ENCODE measurements at places on chromosomes 2 and 18.

DNA sequence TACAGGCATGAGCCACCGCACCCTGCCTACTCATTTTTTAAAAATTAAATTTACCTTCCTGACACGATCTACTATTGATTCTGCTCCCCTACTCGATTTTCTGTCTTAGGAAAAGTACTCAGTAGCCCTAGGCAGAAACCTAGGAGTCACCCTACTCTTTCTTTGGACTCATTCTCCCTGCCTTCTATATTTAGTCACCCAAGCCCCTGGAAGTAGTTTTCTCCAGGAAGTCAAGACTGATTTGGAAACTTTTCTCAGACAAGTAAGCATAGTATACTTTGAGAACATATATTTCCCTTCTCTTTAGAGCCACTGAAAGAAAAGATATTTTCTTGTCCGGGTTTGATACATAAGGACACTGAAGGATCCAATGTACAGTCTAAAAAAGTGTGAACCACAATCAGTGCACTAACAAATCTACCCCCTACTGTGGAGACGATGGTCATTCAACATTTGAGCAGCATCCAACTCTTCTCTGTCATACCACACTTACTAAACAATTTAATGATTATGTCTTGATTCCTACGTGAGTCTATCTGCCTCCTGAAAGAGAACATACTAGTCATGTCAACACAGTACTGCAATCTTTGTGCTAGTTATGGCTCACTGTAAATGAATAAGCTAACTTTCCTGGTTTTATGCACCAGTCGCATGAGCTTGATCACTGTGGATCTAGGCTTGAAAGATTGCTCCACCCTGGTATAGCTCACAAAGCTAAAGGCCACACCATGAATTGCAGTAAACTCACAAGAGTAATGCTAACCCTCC lies 19.8 kb downstream of the YWHAQ start:
- DNase-seq = no peak

- DNase-seq = no peak
Observed at GRCh38 chr2:85861650-85862049, 27.1 kb downstream of the ST3GAL5 start.

- DNase-seq = no peak
Observed at GRCh38 chr18:574865-575645, 5.1 kb upstream of the CETN1 start.

DNA sequence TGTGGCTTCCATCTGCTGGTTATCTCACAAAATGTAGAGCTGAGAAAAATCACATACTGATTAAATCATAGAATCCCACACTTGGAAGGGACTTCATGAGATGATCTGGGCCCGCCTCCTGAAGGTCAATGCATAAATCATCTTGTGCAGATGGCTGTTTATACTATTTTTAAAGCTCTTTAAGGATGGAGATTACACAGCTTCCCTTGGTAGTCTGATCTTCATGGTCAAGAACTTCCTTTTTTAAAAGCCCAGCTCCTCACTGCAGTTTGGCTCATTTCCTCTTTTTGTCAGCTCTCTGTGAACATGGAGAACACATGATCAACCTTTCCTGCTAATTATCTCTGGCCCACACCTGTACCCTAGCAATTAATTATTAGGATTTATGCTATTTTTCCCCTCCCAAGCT lies 25.9 kb downstream of the GCG start:
- no peak for DNase-seq

DNA sequence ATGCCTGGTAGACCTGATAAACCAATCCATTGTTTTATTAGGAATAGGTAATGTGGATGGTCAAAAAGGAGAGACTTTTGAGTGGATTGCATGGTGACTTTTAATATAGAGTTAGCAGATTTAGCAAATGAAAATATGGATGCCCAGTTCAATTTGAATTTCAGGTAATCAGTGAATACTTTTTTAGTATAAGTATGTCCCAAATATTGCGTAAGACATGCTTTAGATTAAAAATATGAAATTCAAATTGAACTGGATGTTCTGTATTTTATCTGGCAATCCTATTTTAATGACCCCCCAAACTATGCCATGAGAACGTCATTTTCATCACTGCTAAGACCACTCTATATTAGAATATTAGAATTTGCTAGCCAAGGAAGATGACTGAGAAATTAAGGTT lies 30.3 kb upstream of the TNP1 start:
- DNase-seq = no peak

DNA sequence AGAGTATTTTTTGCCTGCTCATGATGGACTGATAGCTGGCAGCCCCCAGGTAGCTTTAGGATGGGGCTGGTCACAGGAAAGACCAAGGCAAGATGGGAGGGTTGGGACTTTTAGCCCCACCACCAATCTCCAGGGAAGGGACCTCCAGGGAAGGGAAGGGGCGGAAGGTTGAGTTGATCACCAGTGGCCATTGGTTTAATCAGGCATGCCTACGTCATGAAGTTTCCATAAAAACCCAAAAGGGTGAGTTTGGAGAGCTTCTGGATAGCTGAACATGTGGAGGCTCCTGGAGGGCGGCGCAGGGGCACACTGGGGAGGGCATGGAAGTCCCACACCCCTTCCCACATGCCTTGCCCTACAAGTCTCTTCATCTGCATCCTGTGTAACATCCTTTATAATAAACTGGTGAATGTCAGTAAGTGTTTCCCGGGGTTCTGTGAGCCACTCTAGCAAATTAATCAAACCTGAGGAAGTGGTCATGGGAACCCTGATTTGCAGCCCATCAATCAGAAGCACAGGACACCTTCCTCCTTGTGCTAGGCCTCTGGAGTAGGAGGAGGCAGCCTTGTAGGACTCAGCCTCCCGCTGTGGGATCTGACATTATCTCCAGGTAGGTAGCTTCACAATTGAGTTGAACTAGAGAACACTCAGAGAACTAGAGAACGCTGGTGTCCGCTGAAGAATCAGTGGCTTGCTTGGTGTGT lies 30.3 kb downstream of the RAB31 start:
- DNase-seq = no peak

DNA sequence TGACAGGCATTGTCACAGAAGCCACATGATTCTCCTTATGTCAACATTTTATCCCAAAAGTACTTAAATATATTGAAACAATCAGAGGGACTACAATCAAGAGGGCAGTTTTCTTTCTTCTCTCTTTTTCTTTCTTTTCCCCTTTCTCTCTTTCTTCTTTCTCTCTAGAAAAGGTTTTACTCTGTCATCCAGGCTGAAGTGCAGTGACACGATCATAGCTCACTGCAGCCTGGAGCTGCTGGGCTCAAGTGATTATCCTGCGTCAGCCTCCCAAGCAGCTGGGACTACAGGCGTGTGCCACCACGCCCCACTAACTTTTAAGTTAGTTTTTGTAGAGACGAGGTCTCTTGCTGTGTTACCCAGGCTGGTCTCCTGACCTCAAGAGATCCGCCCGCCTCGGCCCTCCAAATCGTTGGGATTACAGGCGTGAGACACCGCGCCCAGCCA lies 1.0 kb upstream of the PRKD3 start:
- DNase-seq = no peak

DNA sequence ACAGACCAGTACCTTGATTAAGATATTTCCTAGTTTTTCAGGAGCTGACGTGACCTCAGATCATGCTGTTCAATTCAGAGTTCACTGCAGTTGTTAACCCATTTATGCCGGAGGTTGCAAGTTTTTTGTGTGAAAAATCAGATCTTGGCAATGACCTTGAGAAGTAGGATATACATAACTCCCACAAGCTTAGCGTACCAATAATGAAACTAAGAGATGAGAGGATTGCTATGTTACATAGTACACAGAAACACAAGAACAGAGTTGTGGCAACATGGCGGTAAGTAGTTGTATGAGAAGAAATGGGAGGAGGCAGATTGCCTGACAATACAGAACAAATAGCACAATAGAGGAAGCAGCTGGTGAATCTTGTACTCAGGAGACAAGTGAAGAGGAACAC lies 39.1 kb downstream of the PPIG start:
- no peak for DNase-seq

DNA sequence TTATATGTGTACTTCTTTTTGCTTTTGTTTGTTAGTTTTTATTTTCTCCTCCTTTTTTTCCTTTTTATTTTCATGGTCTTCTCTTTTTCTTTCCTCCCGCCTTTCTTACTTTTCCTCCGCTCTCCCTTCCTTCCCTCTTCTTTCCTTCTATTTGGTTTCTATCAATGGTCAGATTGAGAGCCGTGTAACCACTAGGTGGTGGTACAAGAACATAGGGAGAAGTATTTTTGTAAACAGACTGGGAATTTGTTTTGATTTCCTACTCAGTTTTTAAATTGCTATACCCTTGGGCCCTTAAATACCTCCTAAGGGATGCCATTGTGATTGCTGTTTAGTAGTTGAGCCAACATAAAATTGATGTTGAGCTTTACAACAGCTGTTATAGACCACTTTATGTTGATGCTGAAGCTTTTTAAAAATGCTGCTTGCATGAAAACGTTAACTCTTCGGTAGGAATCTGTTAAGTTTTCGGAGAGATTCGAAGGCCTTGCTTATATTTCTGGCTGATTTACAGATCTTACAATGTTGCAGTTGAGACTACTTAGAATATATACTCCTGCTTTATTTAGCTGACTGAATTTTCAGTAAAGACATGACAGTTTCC lies 124.2 kb downstream of the UBE2E3 start:
- peak; percentile 48 for DNase-seq

DNA sequence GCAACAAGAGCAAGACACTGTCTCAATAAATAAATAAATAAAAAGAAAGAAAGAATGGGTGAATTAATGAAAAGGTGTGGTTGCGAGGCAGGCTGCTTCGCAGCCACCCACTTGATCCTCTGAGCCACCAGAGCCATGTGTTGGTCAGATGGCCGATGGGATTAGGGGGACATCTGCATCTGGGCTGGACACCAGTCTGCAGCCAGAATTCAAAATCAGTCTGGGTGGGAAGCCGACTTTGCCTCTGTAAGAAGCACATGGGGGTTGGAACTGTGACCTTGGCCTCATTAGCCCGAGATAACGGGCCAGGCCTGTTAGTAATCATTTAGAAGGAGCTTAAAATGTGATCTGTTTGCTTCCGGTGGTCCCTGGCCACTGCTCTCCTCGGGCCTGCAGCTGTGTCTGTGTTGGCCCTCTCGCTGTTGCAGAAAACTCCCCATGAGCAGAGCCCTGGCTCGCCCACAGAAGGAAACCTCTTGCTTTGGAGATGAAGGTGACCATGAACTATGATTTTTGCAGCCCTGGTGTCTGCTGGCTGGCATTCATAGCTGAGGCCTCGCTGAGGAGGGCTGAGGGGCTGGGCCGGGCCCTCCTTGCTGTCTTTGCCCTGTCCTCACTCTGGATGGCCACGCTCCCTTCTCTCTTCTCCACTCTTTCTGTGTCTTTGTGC lies 94.4 kb downstream of the DYSF start:
- DNase-seq = no peak

DNA sequence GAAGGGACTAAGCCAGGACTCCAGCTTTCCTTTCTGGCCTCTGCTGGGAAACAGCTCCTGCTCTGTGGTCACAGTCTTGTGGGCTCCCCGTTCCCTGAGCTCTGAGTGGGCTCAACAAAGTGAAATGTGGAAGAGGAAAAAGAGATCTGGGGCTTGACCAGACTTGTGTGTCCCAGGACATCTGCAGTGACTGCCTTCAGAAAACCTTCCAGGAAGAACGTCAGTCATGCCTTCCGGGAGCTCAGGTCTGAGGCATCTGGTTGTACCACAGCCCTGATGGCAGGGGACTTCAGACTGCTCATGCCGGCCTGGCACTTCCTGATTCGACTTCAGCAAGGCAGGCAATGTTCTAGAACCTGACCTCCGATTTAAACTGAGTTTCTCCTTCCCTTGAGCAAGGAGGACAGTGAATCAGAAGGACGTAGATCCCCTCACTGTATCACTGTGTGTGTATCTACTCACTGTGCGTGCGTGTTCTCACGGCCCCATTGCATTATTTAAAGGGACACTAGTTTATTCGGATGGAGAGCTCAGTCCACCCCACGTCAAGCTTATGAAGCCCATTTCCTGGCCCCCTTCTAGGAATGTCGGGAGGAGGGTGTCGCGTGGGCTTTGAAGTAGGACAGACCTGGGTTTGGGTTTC lies 548 bp upstream of the FBLN7 start:
- DNase-seq = peak; percentile 14

DNA sequence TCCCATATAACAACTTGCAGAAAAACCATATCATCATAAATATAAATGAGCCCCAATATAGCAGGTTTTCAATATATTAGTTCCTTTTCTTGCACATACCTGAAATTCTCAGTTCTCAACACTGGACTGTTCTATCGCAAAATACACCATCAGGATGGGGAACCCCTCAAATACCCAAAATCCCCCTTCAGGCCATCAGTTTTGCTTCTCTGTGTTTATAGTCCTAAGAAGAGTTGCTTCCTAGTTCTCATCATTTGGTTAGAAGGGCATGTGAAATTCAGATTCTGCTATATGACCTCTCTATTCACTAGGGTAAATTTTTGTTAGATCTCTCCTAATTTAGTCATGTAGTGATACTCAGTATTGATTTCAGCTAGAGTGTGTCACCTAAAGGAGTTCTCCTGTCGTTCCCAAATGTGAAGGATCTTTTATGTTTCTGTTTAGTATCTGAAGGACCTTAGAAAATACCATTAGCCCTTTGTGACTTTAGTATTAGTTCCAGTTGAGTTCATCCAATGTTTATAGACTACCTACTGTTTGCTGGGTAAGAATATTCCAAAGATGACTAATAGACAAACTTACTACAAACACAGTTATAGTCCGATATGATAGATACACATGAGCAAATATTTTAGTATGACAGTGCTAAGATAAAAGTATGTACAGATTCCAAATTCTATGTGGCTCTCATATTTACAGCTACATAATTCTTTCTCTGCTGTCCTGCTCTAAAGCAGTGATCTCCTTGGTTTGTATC lies 115.8 kb downstream of the TTC27 start:
- no peak for DNase-seq

- DNase-seq = no peak
Observed at GRCh38 chr2:128169094-128169493, 78.1 kb downstream of the UGGT1 start.

GRCh38 chr2:37643730-37644078 lies 27.7 kb downstream of the CDC42EP3 start:
- DNase-seq = no peak

- DNase-seq = no peak
Observed at GRCh38 chr2:240600451-240600961, 14.0 kb downstream of the CAPN10 start.

DNA sequence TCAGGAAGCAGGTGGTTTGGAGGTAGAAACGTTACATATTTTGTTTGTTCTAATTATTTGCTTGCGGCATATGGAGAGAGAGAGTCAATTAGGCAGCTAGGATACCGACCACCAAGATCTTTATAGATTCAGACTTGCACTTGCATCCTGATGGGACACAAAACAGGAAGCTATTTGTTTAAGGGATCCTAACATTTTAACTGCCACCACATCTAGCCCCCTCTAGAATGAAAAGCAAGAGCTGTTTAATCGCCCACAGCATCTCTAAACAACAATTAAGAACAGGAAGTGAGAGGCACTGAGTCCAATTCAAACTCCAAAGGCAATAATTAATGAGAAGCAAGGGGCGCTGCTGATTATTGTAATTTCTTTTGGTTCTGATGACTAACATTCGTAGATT lies 182.0 kb upstream of the LINC00305 start:
- no peak for DNase-seq

- no peak for DNase-seq
Observed at GRCh38 chr2:105600949-105601794, 143.5 kb upstream of the NCK2 start.
